ENCODE measurements at places on chromosomes 5 and 9.

DNA sequence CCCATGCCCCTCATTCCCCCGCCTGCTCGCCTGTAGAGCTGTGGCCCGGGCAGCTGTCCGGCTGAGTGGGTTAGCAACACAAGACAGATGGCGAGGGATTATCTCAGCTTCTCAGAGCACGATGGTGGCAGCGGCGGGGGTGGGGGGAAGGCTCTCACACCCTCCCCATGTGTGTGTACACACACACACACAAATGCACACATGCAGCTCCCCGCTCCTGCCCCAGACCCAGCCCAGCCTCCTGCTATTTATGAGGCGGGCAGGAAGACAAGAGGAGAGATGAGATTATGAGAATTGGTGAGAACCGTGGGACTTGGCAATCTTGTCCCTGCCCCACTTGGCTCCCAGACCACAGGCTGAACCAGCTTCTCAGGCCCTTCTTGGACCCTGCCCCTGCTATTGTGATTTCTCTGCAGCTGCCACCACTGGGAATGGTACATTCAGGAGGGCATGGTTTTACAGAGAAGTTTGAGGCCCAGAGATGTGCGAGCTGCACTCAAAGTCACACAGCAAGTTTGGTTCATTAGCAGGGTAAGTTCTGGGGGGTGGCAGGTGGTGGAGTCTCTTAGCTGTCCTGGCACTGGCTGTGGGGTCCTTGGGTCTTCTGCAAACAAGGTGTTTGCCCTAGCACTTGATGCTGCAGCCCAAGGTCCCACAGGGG, 51.0 kb upstream of the PSD2 start:
- no peak for DNase-seq

GRCh38 chr9:71962328-71962727, 50.9 kb downstream of the C9orf85 start:
- no peak for DNase-seq

DNA sequence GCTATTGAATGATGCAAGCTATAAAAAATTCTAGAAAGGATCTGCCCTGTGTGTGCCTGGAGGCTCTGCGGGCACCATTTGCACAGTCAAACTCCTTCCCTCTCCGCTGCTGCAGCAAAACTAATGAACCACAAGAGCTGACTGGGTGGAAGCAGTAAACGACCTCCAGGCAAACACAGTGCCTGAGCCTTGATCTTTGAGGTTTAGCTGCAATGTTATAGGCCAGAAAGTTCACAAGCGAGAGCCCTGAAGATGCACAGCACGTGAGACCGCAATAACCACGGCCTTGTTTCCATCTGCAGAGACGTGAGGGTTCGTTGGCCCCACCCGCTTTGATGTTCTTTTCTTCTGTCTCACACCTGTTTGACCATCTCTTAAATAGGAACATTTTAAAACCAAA, 69.2 kb upstream of the S1PR3 start:
- DNase-seq: no peak

DNA sequence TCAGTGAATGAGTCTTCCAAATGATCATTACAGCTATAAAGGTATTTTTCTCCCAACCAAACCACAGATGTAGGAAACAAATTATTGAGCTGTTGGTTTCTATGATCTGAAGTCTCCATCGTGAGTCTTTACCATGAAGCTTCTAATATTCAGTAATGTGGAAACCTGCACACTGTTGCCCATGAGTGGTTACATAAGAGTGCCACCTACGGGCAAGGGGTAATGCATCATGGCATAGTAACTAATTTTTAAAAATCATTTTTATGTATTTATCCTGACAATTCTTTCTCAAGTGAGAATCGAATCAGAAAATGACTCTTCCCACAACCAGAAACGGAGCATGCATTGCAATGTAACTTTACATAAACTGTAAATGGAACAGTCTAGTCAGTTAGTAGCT, 282.5 kb upstream of the SMARCA2 start:
- no peak for DNase-seq

GRCh38 chr5:120368923-120369715, 95.0 kb upstream of the PRR16 start:
- no peak for DNase-seq

Data from hepatic stellate cell (primary cell).